Bladder microvascular endothelial cell (primary cell): ENCODE measurements at places on chromosomes 3 and 15. TPM values are rescaled to one million over a fixed set of nuclear protein-coding genes. Genes with fewer than 3 reads are reported as not detected.

Gene LXN
- total RNA-seq: 50.6 and 104 TPM in 2 replicates

Gene VEPH1
- 19.4 and 24.0 TPM in 2 replicates for total RNA-seq

Gene QTRT2
- 29.8 and 65.4 TPM in 2 replicates for total RNA-seq

Gene COX17
- total RNA-seq: 22.7 and 26.5 TPM in 2 replicates

Gene GREM1
- total RNA-seq: 0.06 and 0.16 TPM in 2 replicates

Gene CNTN3
- total RNA-seq: 0.44 TPM in 1 of 2 replicates, not detected in the other

Gene TRAK1
- 40.5 and 128 TPM in 2 replicates for total RNA-seq

Gene CELF6
- 0.06 TPM in 1 of 2 replicates, not detected in the other for total RNA-seq

Gene USP50
- total RNA-seq: 0.69 TPM in 1 of 2 replicates, not detected in the other

Gene LRTM1
- not detected in 2 replicates for total RNA-seq
